ENCODE measurements at places on chromosomes 2 and 18.

DNA sequence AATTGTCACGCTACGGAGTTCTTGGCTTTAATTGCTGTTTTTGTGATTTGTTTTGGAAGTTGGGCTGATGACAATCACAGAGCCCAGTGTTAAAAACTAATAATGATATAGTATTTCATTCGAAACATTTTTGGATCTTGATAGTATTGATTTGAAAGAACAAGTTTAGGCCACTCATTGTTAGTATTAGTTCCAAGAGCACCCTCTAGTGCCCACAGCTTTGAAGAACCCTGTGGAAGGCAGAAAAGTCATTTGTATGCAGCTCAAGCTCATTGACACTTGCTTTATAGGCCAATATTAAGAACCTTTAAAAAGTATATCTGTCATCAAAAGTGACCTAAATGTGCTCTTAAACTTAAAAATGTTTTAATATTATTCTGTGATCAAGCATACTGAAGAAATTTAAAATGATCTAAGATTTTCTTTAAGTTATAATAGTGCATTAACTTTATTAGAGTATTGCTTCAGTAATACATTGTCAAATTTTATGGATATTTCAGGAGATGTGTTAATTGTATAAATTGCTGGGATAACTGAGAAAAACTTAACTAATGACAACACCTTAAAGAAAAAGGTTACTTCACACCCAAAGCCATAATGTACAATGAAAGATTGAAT is 191.0 kb downstream of the GRB14 start:
- DNase-seq: no peak

- DNase-seq: no peak
These were observed 64.2 kb downstream of the EMX1 start for GRCh38 chr2:72981536-72981935.

- DNase-seq: peak; percentile 15
These were observed 6.8 kb upstream of the PXDN start for GRCh38 chr2:1750933-1751766.

- DNase-seq: no peak
These were observed 118.0 kb downstream of the PLB1 start for GRCh38 chr2:28613633-28614501.

DNA sequence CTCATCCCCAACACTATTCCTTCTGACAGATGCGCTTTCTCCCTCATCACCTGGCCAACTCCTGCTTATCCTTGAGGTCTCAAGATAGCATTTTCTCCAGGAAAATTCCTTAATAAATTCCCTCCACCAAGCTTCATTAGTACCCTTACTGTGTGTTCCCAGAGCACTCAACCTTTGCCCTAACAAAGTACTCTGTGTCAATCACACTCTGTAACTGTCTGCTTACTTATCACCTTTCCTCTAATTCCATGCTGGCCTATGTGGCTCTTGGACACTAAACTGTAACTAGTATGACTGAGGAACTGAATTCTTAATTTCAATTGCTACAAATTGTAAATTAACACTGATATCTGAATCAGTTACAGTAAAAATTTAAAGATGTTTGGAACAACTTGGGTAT is 17.9 kb upstream of the NEUROD1 start:
- no peak for DNase-seq

DNA sequence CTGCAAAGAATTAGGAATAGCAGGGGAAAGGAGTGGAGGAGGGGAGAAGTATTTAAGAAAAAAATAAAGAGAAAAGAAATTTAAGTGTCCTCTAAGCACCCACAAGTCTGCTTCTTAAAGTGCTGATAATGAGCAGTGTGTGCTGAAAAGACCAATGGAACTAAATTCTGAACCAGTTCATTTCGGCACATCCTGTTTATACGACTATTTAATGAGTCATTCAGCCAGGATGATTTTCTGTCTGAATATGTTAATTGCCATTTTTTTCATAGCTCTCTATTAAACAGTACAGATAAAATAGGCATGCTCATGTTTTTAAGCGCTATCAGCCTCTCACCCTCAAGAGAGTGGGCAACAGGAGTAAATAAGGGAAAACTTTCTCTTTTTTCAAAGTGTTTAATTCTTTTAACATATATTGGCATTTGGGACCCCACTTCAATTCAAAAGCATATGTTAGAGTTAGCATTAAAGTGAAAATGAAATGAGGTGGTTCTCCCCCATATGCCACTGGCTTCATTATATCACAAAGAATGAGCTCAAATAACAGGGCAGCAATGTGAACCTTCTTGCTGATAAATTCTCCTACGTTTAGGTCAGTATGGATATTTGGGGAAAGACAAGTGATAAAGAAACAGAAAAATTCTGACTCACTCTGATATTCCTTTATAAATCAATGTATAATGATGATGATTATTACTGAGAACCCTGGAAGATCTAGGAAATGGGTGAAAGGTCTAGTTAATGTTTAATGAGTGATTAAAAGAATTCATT is 87.5 kb downstream of the TCF4 start:
- no peak for DNase-seq

- DNase-seq: no peak
These were observed 20.6 kb downstream of the TMX3 start for GRCh38 chr18:68694316-68694715.

DNA sequence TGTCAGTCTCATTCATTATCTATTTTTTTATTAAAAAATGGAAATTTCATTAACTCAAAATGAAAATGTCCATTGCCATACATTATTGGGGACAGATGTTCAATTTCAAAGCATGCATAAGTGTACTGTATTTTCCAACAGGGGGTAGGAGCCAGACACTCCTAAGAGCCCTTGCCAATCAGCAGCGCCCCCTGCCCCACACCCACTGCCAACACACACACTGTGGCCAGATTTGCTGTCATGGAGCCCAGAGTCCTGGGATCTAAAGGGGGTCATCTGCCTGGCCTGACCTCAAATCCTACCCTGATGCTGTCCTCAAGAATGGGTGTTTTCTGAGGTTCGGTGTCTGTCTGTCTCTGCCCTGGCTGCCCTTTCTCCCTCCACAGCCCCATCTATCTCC is 162.2 kb upstream of the TWIST2 start:
- DNase-seq: no peak

GRCh38 chr2:60548845-60549237 is 4.6 kb downstream of the BCL11A start:
- DNase-seq: no peak

DNA sequence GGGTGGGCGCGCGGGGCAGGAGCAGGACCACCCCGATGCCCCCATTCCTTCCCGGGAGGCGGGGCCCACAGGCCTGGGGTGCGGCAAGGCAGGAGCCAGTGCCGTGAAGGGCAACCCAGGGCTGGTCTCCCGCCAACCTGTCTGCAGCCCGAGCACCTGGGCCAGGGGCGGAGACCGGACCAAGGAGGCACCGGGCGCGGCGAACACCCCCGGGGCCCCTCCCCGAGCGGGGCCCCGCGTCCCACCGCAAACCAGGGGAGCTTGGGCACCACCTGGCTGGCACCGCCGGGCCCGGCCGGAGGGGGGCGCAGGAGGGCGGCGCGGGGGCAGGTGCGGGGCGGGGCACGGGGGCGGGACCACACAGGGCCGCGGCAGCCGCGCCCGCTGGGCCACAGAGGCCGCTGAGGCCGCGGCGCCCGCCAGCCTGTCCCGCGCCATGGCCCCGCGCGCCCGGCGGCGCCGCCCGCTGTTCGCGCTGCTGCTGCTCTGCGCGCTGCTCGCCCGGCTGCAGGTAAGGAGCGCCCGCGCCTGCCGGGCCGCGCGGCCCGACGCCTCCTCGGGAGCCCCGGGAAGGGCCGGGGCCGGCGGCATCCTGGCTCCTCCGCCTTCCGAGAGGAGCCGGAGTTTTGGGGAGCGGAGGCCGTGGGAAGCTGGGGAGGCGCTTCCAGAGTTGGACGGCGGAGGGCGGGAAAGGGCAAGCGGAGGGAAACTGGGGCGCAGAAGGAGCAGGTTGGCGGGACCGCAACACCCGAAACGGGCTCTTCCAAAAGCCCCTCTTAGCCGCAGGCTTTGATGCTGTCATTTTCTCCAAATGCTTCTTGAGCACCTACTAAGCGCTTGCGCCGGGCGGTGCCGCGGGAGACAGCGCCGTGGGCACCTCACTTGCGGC is at the start of gene TNFRSF11A:
Gene TNFRSF11A, plus strand, starts transcription at position 394 of the 889 bp plus-strand sequence. Its CDS starts 43 bp downstream, at position 437.
- no peak for DNase-seq

GRCh38 chr2:46175419-46175818 is 121.8 kb upstream of the EPAS1 start:
- DNase-seq: no peak
